Cardiac fibroblast (primary cell): ENCODE measurements at places on chromosomes 5 and 9.

- peak; percentile 86 for DNase-seq
Measured at GRCh38 chr9:87324613-87325194, 173.0 kb upstream of the DAPK1 start.

GRCh38 chr5:50967563-50968355 is 301.3 kb downstream of the PARP8 start:
- DNase-seq: no peak

GRCh38 chr5:10254686-10255085 is 4.6 kb downstream of the CCT5 start:
- no peak for DNase-seq

DNA sequence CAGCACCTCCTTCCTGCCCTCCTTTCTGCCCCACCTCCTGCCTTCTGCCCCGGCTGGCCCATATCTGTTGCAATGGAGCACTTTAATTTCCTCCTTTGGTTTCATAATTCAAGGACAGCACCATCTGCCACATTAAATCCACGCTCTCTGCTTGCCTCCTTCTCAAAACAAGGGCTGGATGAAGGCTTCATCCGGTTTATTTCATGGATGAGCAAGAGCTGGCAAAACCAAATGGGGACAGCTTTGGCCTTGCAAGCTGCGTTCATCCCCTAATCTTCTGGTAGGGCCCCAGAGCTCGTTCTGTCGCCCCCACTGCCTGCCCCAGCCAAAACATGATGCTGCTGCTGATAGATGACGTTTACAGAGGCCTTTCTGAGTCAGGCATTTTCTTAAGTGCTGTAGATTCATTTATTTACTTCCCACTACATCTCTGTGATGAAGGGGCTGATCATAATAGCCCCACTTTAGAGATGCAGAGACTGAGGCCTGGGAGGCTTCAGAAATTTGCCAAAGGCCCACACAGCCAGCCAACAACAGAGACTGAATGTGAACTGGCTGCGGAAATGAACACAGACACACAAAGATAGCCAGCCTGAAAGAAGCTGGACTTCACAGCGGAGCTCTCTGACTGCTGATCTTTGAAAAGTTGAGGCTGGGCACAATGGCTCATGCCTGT is 115.6 kb upstream of the CPEB4 start:
- peak; percentile 63 for DNase-seq

DNA sequence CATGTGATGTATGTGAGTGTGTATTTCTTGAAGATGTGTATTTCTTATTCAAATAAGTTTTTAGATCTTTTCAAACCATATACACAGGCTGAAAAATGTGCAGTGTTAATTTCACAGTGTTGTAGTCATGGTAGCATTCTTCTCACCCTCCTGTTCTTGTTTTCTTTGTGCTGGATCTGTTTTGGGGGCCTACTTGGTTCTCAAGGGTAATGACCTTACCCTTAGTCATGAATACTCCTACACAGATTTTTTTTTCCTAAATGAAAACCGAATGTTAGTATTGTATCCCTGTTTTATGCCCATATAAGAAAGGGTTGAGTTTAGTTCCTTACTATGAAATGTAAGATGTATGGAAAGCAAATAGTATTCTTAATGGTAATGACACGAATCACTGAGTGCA is 88.0 kb downstream of the SLC44A1 start:
- DNase-seq: peak; percentile 86

DNA sequence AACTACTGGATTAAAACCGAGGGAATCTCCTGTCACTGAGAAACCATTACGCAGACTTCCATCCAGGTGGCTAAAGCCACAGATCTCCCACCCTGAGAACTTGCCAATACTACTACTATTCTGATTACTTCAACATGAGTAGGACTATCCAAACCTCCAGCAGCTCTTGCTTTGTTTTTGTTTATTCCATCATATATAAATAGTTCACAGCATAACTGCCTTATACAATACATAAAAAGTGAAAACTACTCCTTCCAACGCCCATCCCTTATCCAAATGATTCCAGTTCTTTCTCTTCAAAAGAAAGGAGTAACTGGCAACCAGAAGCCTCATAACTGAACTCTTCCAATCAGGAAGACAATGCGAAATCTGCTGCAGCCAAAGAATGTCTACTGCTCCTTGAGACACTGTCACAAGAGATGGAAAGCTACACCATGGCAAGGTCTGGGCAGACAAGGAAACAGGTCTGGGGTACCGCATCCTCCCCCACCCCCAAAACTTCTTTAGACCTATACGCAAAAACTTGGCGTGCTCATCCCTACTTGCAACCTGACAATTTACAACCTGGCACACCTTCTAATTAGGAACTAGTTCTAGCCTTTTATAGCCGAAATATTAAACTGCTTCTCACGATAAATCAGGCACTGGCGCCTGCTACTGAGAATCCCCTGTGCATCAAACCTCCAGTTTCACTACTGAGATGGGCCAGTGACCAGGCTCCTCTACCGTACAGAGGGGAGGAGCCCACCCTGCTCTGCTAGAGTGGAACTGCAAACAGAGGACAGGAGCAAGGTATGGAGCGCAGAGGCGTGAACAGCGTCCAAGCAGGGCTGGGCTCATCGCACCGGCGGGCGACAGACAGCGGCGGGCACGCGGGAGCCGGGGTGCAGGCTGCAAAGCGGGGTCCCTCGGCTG is 986 bp downstream of the PLPP1 start:
- DNase-seq: peak; percentile 61

GRCh38 chr5:105836887-105837286 is 1833.8 kb downstream of the EFNA5 start:
- peak; percentile 11 for DNase-seq

GRCh38 chr9:23582836-23583235 is 243.2 kb downstream of the ELAVL2 start:
- no peak for DNase-seq

DNA sequence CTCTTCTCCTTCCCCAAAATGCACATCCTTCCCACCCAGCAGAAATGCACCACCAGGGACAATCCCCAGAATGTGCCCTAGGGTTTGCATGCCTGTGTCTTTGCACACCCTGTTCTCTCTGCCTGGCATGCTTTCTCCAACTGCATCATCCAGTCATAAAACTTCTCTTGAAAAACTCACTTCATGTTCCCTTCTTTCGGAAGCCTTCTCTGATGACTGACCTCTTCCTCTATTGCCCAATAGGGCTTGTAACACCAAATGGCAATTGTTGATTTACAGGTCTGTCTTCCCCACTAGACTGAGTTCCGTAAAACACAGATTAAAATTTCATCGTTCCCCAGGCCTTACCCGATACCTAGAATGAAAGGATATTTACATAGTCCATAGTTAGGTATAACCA is 83.1 kb upstream of the SPOCK1 start:
- DNase-seq: no peak

DNA sequence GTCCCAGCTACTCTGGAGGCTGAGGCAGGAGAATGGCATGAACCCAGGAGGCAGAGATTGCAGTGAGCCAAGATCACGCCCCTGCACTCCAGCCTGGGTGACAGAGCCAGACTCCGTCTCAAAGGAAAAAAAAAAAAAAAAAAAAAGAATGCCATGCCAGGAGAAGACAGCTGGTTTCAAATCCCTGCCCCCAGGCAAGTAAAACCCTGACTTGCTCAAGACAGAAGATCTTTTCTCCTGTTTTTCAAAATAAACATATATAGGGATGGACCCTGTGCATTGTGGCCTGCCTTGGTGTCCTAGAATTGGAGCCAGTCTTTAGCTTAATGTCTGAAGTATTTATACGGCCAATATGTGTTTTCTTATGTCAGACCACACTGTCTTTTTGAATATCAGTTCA is 177.1 kb downstream of the NR3C1 start:
- no peak for DNase-seq

GRCh38 chr5:35009019-35009418 is 38.7 kb downstream of the AGXT2 start:
- no peak for DNase-seq

- peak; percentile 16 for DNase-seq
Measured at GRCh38 chr5:142495531-142495930, 170.7 kb upstream of the SPRY4 start.

DNA sequence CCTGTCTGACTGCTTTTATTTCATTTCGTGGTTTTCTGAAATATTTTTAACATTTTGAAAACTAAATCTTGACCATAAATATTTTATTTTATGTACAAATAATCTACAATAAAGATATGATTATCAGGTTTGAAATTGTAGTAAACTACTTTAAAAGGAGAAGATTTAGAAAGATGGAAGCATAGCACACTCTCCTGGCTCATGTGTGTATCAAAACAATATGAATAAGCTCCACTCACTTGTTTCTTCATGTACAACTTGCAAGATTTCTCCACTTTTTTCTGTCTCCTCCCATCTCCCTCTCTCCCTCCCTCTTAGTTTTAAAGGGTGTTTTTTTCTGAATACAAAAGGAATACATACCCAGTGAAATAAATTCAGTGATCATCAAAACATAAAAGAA is 15.4 kb upstream of the VPS13A start:
- peak; percentile 65 for DNase-seq

DNA sequence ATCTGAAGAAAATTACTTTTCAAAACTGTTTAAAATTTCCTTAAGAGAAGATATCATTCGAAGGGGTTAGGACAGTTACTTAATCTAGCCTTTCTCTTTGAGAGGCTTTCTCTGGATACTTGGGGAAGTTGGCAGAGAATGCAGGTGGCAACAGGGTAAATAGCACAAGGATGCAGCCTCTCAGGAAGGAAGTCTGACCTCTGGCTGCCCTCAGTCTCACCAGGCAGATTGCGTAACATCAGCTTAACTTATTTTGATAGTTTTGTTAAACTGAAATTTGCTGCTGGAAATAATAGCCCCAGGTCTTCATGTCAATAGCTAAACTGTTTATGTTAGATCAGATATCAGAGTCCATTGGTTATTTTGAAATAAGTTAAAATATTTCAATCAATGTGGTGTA is 20.4 kb downstream of the CCDC192 start:
- peak; percentile 50 for DNase-seq

DNA sequence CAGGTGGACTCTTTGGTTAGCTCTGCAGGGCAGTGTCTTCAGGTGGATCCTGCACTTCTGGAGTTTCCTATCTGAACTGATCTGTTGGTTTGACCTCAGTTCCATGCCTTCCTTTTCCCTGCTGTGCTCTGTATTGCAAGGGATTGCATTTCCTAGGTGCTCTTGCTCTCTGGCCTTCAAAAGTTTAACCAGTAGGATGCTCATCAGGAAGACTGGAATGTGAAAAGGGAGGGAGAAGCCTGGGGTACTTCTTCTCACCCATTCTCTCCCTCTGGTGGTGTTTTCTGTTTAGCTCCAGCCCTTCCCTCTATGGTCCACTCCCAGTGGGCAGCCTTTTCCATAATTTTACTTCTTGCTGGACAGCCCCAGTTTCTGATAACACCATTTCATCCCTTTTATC is 78.5 kb downstream of the ZNF618 start:
- no peak for DNase-seq

- peak; percentile 88 for DNase-seq
Measured at GRCh38 chr9:78035383-78035993, 3.9 kb upstream of the GNAQ start.

DNA sequence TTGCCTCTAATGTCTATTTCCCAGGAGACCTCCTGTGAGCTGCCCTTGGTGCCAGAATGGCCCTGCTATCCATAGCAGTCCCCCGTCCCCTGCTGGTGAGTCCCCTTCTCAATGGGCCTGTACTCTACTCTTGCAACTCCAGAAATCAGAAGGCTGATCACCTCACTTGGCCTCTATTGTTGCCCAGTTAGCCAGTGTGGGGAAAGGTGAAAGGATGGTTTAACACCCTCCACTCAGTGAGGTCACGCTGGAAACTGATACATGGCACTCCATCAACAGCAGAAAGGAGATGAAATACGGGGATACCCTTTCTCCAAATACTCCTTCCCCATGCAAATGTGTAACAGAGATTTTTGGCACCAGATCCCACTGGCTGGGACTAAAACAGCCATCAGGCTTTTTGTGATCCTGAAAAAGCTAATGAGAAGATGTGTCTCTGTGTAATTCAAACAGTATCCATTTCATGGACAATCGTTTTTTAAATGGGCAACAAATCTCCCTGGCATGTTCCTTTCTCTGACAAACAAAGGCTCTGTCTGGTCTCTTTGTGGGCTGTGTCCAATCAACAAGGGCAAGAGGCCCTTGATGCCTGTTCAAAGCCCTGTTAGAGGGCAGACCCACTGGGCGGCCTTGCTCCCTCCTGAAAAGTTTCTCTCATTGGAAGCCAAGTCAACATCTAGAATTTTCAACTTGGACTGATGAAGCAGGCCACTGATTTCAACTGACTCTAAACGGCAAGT is 343.7 kb downstream of the SPOCK1 start:
- DNase-seq: no peak

- peak; percentile 58 for DNase-seq
Measured at GRCh38 chr9:114691046-114691955, 9.3 kb upstream of the TEX48 start.

- DNase-seq: no peak
Measured at GRCh38 chr5:73957397-73958001, 331.5 kb downstream of the ARHGEF28 start.

DNA sequence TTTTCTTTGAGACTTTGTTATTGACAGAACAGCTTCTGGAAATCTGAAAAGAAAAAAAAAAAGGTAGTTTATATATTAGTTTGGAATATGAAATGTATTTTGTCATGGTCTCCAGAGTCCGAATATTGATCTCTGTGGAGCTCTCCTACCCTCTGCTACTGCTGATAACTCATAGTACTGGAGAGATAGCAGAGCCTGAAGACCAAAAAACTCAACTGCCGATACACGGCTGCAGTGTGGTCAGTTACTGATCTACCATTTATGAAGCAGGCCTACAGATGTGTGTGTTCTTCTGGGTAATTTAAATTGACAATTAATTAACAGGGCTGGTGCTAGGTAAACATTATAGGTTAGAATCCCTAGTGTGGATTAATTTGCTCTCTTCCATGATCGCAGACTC is 3.8 kb upstream of the FAM120A start:
- no peak for DNase-seq

DNA sequence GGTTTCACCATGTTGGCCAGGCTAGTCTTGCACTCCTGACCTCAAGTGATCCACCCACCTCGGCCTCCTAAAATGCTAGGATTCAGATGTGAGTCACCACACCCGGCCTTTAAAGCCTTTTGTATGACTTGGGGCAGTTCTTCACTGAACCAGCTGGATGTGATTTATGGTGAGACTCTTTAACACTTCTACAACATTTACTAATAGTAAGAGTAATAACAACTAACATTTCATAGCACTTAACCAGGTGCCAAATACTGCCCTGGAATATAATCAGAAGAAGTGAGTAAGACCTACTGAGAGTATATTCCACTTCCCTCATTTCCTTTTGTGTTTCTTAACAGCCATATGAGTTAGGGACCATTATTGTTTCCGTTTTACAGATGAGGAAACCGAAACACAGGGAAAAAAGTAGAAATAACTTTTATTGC is 10.0 kb downstream of the ZSWIM6 start:
- peak; percentile 75 for DNase-seq
